Skeletal muscle cell (primary cell): ENCODE measurements at places on chromosomes 11 and 22.

DNA sequence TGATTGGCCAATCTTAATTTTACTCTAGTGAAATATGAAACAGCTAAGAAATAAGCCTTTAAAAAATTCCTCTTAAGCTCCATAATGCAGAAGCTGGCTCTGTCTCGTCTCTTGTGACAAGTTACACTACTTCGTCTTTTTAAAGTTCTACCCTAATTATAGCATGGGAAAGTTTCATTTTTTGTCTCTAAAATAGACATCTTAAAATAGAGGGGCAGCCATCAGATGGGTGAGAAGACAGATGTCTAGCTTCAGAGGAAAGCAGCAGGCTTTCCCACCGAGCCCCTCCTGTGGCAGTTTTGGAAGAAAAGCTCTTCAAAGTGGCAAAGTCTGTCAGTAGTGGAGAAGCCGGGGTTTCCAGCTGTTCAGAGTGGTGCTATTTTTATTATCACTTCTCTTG lies 39.5 kb downstream of the XRRA1 start:
- DNase-seq, result no peak

GRCh38 chr11:7428196-7428595 lies 57.1 kb upstream of the OLFML1 start:
- no peak for DNase-seq

GRCh38 chr11:1310772-1311468 lies 1.5 kb upstream of the TOLLIP start:
- DNase-seq, result no peak

DNA sequence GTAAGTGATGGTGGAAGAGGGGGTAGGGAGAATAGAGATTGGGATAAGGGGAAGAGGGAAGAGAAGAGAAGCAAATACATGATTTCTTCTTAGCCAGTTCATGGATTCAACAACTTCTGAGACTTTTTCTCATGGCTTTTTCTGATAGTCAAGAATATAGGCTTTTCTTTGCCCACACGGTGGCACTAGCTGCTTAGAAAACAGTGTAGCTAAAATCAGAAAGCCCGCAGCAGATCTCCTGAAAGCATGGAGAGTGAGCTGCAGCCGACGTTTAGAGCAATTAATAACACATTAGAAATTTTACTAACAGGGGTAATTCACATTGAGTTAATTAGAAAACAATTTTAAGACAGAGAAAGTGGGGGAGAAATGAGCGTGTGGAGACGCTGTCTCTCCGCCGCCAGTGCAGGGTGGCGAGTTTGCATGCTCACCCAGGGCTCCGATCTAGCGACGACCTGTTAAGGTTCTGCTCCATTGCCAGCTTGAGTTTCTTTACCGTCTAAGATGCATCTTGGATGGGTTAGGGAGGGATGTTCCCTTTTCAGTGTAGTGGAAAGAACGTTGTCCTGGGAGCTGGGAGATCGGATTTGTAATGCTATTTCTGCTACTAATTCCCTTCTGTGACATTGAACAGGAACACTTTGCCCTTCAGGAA lies 3.3 kb upstream of the RAG1 start:
- DNase-seq, result peak; percentile 13

DNA sequence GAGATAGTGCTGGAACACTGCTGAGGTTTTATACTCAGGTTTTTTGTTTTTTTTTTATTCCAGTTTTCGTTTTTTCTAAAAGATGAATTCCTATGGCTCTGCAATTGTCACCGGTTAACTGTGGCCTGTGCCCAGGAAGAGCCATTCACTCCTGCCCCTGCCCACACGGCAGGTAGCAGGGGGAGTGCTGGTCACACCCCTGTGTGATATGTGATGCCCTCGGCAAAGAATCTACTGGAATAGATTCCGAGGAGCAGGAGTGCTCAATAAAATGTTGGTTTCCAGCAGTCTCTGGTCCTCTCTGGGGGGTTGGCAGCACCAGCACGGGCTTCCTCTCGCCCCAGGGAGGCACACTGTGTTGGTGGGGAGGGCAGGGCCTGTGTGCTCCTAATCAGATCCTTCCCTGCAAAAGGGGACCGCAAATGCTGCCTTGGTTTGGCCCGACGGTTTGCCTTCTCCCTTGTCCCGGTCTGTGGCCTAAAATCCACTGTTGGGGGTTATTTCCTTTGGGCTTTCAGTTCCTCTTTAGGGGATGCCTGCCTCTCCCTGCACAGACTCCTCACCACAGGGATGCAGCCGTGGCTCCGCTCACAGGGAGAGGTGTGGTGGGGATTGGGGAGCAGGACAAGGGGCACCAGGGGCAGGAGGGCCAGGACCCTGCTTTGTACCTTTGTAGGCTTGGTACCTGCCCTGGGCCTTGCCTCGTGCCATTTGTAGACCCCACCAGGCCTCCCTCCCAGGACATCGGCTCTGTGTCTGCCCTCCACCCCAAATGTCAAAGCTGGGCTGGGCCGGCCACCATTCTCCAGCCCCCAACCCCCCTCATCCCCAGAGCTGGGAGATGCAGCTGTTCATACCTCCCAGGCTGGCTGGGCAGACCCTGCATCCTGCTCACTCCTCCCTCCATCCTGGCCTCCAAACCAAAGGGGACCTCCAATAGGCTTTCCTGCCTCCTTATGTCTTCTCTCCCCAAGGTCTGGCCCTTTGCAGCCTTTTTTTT lies 13.5 kb downstream of the MCAT start:
- no peak for DNase-seq

GRCh38 chr11:126360049-126360446 lies 4.6 kb downstream of the ST3GAL4 start:
- DNase-seq, result no peak

DNA sequence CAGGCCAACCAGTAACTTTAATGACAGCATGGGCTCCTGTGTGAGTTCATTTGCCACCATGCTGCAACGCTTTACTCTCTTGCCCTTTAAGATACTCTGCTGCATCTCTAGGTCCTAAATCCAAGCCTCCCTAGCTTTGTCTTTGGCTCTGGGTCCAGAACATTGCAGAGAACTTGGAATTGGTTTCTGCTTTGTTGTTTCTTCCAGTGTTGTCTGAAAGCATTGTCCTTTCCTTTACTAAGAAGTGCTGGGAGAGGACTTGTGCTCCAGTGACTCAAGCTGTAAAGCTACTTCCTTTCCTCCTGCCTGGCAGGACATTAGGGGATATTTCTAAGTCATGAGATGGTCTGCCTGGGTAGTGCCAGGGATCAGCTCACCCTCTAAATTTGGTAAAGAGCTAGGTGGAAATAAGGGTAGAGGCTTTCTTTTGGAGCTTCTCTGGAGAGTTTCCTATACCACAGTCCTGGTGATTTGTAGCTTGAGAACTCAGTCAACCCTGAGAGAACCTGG lies 202.5 kb upstream of the CADM1 start:
- no peak for DNase-seq

DNA sequence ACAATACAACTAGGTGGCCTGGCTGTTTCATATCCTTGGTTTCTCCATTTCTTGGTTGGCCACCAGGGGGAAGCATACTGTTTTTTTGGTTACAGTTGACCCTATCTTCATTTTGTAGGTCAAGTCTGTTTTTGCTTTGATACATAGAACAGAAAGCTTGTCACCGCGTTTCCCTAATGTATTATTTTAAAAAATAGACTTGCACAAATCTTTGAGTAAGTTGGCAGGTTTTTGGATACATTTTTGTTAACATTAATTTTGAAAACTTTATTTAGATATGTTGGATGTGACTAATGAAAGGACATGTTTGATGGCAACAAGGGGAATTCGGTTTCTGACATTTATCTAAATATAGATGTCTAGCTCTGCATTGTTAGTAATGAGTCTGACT lies 3.0 kb downstream of the NCR3LG1 start:
- DNase-seq, result peak; percentile 30

DNA sequence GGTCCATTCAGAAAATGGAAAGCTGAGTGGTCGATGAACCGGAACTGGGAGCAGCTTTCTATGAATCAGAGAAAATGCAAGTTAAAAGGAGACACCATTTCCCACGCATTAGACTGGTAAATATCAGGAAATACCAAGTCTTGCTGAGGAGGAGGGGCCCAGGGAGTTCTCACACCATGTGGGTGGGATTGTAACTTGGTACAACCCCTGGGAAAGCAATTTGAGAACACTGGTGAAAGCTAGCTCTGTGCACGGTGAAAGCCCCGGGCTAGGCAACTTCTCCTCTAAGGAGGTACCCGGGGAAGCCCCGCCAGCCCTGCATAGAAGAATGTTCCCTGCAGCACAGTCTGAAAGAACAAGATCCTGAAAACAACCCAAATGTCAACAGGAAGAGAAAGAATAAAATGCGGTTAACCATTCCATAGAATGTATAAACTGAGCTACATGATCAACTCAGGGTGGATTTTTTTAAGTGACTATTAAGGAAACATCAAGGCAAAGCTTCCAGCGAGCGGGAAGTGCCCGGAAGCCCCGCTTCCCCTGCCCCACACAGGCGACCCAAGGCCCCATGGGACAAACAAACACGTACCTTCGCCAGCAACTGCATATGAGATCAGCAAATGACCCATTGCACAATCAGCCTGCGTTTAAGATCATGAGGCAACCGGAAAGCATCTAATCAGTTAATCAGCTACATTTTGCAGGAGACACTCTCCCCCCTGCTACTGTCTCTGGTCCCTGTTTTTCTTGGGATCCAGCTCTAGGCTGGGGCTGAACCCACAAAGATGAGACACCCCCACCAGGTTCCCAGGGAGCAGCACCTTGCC lies 11.3 kb downstream of the SHANK2 start:
- DNase-seq, result peak; percentile 59

DNA sequence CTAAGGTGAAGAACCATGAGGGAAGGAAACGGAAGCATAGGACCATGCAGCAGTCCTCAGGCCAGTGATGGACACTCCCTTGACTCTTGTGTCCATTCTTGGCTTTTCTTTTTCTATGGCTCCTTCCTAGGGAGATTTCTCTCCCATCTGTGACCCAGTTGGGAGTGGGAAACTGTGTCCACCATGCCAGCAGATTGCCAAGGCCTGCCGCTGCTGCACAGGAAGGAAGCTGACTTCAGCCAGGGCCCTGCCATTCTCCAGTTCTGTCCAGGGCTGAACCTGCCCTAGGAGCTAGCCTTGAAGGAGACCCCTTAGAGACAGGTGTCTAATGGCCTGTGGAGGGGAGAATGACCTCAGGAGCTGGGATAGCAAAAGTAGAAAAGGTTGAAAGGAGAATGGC lies 17.4 kb downstream of the SSH3 start:
- DNase-seq, result no peak

DNA sequence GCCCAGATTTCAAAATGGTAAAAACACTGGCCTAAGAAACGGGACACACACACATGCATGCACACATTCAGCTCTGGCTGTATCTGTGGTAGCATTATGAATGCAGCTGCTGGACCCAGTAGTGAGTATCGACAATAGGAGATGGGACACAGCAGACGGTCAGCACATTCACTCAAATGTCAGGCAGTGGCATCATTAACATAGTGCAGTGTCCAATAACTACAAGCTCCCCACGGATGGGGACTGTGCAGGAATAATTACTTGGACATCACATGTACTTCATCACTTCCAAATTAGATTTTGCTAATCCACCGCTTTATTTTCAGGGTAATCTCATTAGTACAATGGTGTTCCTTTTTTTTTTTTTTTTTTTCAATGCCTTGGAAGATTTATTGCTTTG lies 109.5 kb downstream of the FANCF start:
- no peak for DNase-seq

GRCh38 chr11:1672613-1673350 lies 24.2 kb upstream of the KRTAP5-6 start:
- DNase-seq, result no peak

- no peak for DNase-seq
These were observed 62.8 kb downstream of the AAMDC start for GRCh38 chr11:77883775-77884174.

- DNase-seq, result no peak
These were observed 7.5 kb downstream of the PGAP2 start for GRCh38 chr11:3815845-3816244.

- DNase-seq, result no peak
These were observed at the start of gene BIK for GRCh38 chr22:43110444-43110926. Gene BIK, plus strand, starts transcription at chr22:43110750. Its CDS starts 13,273 bp downstream, at chr22:43124023.

DNA sequence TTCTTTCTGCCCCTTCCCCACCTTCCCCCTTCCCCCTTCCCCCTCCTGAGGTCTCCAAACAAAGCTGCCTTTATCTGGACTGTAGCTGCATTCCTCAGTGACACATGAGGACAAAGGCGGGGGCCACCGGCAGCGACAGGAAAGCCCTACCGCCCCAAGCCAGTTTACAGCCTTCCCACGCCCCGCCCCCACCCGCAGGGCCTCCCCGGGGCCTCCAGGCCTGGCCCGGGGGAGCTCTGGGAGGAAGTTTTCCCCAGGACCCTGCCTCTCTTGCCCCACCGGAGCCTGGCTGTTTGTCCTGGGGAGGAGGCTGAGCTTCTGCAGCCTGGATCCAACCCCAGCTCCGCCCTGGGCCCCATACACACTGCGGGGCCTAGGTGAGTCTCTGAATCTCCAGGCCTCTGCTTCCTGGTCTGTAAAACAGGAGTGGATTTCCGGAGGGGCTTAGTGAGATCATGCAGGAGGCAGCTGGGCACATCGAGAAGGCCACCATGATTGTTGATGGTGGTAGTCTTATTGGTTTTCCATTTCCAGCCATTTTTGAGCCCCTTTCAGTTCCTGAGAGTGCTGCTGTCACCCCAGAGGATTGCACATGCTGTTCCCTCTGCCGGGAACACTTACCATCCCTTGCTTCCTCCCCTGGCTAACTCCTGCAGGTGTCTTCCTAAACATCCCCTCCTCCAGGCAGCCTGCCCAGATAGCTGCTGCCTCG lies 130.7 kb downstream of the MN1 start:
- no peak for DNase-seq

DNA sequence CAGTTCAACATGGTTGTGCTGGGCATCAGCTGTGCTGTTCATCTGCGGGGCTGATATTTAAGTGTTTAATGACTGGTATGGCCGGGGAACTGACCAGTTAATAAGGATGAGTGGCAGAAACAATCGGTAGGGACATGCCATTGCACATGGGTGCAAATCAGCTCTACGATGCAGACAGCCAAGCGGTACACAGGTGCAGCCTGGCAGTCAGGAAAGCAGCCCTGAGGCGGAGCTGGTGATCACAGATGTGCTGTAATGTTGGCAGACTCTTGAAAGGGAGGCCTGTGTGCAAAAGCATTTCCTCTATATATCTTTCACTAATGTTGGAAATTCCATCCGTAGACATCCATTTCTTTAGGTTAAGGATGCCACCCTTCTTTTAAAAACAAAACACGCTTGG lies 1.1 kb downstream of the MMP20 start:
- DNase-seq, result no peak

GRCh38 chr22:20437613-20438426 lies at the start of gene SCARF2:
Gene SCARF2, minus strand, starts transcription at chr22:20437825. Its CDS starts 71 bp downstream, at chr22:20437754.
- no peak for DNase-seq

GRCh38 chr11:17603056-17603825 lies 56.2 kb downstream of the OTOG start:
- no peak for DNase-seq

- DNase-seq, result no peak
These were observed 11.8 kb upstream of the SELENOH start for GRCh38 chr11:57729479-57729878.
